ENCODE measurements at places on chromosomes 5 and 9. TPM values are rescaled to one million over a fixed set of nuclear protein-coding genes. Genes with fewer than 3 reads are reported as not detected.

GRCh38 chr5:122292332-122292731, 19.7 kb upstream of the SNCAIP start:
- DNase-seq, result no peak

DNA sequence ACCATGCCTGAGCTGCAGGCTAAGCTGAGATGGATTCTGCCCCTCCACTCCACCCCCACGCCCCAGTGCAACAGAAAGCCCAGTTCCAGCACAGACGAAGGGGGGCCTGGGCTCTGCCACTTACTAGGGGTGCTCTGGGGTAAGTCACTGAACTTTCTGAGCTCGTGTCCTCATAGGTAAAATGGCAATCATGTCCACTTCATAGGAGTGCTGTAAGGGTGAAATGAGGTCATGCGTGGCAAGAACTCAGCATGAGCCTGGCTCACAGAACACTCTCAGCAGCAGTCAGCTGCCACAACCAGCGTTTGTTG, 8.4 kb upstream of the PSD2 start:
- no peak for DNase-seq

The AGXT2 gene
- total RNA-seq, result not detected

GRCh38 chr5:112758676-112759075, 21.0 kb downstream of the APC start:
- DNase-seq, result no peak

The PCDHB4 gene
- total RNA-seq, result not detected

GRCh38 chr5:71971862-71972261, 135.4 kb upstream of the MAP1B start:
- DNase-seq, result no peak

The GLRA1 gene
- not detected for total RNA-seq

DNA sequence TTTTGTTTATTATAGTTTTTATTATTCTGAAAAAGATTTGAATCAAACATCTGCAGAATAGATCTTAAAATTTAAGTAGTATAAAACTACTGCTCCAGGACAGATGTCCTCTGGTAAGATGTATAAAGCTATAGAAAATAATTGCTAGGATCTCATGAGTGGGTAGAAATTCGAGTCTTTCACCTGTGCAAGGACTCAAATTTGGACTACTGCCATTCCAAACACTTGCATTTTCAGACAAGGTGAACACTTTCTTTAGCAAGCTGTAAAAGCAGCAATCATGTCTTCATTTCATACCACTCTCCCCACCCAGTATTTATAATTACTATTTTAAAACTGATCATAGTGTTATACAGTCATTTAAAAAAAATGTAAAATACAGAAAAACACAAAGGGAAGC, 20.7 kb downstream of the SKP2 start:
- DNase-seq, result no peak

- DNase-seq, result no peak
Observed at GRCh38 chr9:108053555-108054061, 564.0 kb upstream of the KLF4 start.

The CER1 gene
- not detected for total RNA-seq

- peak; percentile 23 for DNase-seq
Observed at GRCh38 chr5:76715736-76716455, at the start of gene F2R. F2R (plus strand) TSS chr5:76716126; CDS start chr5:76716308, 182 bp downstream.

- DNase-seq, result no peak
Observed at GRCh38 chr5:59893429-59894227, at the start of gene PDE4D. PDE4D (minus strand) TSS chr5:59893726.

The PCDHGB3 gene
- 2.6 TPM for total RNA-seq

DNA sequence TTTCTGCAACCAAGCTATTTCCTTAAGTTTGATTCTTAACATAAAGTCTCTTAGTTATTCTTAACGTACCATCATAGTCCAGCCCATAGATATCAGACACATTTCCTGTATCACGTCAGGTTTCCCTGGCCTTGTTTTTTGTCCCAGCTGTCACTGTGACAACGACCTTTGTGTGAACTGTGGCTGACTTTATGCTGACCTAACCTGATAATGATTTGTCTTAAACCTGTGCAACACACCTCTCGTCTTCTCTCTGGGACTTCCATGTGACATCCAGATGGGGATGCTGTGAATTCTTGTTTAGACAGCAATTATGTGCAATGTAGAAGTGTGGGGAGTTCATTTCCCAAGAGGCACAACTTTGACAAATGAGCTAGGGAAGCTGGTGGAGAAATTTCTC, 662.8 kb downstream of the PTPRD start:
- no peak for DNase-seq

The SPATA31E1 gene
- not detected for total RNA-seq

DNA sequence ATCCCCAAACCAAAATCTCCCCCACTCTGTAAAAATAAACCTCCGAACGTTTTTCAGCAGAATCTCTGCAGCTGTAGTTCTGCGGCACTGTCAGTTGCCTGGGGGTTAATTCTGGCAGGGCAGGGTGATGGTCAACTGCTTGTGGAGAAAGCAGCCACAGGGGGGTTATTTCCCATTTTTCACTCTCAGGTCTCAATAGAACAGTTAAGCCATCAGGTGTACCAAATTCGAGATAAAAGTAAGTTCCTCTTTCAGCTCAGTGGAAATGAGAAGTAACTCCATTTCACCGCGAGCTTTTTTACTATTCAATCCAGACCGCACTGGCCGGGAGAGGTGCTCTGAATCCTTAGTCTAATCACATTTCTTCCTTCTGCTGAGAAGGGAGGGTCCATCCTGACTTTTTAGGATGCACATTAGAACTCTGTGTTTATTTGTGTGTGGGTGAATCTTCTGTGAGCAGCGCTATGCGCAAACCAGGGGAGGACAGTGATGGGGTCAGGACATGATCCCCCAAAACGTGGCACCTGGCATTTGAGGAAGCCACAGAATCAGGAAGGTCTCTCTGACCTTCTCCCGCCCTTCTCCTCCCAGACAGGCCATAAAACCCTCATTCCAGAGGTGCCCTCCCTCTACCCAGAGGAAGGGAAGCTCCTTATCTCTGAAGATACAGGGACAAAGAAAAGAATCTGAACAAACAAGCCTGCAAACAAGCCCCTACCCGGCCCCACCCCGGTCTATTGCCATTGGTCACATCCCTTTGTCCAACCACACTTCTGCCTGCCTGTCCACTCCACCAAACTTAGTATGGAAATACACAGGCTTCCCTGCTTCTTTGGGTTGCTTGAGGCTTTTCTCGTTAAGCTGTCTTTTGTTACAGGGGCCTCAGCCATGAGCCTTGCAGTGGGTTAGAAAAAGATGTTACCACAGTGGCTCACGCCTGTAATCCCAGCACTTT, 229.0 kb downstream of the ROR2 start:
- DNase-seq, result no peak

DNA sequence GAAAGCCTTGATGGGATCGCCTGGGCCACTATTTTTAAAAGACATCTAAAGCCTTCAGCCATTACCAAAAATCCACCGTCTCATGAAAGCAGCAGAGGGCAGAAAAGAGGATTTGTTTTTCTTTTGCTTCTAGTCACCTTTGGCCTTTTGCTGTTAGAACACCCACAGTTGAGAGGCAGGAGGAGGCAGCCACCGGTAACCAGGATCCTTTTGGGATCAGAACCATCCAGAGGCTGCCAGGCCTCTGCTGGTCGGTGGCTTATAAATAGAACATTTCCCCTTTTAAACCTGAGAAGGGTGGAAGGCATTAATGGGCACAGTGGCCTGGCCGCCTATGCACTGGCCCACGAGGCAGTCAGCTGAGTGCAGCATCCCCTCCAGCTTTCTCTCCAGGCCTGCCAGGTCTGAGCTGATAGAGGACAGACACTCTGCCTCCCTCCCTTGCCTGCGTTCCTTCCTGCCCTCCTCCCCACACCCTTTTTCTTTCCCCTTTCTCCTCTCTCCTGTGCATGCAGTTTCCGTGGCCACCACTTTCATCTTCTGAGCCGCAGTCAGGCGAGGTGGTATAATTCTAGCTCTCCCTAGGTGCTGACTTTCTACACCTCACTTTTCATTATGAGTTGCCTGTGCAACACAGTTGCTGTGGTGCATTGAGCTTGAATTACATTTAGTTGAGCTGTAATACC, 253.4 kb downstream of the ARHGAP26 start:
- DNase-seq, result no peak

DNA sequence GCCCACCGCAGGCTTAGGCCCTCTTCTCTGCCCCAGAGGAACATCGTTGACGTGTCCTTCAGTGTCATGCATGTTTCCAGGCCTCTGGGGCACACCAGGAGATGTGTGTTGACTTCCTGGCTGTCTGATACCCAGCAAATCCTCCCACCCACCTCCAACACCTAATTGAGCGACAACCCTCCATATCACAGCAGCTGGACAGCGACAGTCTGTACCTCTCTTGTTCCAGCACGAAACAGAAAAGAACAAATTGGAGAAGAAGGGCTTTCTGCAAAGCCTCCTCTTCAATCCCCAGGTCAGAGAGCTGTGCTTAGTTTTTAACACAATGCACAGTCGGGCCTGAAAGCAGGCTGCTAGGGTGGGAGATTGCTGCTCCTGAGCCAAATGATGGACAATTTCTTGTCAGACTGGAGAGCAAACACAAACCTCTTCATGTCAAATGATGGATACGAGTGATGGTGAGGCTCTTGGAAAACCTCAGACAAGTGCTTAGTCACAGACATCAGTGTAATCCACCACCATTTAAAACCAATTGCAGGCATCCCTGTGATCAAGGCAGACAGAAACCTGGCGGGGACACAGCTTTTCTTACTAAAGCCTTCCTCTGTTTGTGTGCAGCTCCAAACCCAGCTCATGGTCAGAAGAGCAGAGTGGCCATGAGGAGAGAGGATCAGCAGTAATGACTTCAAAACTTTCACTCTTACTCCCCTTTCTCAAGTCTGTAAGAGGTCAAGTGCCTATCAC, 110.6 kb downstream of the EBF1 start:
- DNase-seq, result no peak

DNA sequence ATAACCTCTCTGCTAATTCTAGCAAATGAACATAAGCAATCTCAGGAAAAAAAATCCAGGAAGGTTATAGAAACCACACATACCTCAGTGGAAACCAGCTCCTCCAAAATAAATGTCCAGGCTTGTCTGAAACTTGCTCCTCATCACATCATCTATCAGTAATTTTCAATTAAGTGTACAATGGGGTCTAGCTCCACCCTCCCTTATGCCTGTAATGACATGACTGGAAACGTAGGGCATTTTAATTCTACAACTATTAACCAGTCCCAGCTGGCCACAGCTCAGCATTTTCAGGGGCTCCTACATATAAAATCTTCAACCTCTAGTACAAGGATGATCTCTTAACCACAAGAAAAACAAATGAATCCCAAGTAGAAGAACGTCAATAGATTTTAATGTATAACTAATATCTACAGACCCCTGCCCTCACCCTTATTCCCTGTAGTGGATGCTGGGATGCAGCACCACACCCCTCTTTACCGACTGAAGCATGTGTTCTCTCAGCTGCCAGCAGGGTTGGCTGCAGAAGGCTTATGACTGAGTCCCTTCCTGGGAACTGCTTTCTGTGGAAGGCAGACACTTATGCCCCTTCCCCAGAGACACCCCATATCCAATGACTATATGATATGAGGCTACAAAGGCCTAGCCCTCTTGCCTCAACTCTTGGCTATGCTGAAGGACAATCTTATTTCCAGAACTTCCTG, 6.8 kb downstream of the TSSK1B start:
- DNase-seq, result no peak

The CORO2A gene
- 0.78 TPM for total RNA-seq

The GPR151 gene
- total RNA-seq, result not detected

GRCh38 chr5:102850503-102850902, 95.4 kb downstream of the PAM start:
- no peak for DNase-seq

DNA sequence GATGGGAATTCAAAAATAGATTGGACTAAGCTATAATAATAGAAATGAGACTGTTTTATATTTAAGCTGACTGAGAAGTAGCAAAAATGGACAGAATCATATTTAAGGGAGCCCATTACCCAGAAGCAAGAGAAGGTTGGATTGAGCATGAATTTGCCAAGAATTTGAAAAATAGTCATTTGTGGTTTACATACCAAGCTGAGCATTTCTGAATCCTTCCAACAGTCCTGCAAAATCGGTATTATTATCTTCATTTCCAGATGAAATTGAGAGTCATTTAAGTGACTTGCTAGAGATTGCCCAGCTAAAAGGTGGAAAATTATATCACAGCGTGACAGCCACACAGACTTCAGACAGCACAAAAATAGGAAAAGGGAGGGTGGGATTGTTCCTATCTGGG, 48.4 kb downstream of the TNFSF15 start:
- no peak for DNase-seq

The LMNB1 gene
- 35.7 TPM for total RNA-seq

The EPB41L4B gene
- 5.3 TPM for total RNA-seq

DNA sequence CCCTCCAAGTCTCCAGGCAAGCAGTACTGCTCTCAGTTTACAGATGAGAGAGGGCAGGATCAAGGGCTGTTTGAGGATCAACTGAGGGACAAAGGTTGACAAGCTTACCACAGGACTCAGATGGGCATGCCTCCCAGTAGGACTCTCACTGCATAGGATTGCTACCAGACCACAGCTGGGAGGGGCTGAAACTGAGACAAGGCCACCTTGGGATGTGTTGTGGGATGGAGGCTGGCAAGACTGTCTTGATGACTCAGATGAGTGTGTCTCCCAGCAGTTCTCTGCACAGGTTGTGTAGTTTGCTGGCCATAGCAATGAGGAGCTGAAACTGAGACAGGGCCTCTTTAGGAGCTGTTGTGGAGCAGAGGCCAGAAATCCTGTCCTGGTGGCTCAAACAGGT, 222.2 kb upstream of the IRX1 start:
- DNase-seq, result no peak

The PLPP1 gene
- 12.0 TPM for total RNA-seq

DNA sequence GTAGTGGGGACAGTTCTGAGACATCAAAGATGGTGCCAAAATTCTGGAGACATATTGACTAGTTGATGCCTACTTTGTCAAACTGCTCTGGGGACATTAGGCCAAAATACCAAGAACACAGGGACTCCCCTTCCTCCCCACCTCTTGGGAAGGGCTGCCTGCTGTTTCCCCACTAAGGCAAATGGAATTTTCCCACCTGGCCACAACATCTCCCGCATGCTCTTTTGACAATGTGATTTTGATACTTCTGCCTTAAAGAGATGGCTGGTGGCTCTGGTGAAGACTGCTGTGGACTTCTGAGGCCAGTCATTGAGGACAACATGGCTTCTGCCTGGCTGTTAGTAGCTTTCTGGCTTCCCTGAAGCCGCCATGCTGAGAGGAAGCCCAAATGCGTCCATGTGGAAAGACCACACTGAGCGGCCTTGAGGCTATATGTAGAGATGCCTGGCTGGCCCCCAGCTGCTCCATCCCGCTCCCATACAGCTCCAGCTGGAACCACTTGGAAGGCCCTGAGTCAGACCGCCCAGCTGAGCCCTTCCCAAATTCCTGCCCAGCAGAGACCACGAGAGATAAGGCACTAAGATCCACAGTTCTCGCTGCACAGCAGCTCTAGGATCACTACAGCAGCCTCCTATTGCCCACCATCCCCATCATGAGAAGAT, 226.7 kb downstream of the SYK start:
- DNase-seq, result no peak

DNA sequence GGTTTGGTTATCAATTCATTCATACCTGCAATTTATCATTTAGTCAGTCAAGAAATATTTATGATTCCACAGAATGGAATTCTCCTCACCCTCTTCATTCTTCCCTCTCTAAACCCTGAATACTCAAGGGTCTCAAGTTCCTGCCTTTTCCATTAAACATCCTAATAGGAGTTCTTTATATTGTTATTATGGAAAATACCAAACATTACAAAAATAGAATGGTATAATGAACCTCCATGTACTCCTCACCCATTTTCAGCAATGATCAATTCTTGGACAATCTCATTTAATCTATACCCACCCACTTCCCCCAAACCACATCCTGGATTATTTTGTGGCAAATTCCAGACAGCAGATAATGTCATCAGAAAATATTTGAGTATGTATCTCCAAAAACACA, 74.5 kb downstream of the ADAMTS12 start:
- no peak for DNase-seq

GRCh38 chr5:79209505-79209904, 26.4 kb upstream of the JMY start:
- DNase-seq, result no peak

All from activated B cell treated with CpG ODN at 0.5 μM for 24 hours (primary cell).